ENCODE measurements at places on chromosomes 5 and 9.

DNA sequence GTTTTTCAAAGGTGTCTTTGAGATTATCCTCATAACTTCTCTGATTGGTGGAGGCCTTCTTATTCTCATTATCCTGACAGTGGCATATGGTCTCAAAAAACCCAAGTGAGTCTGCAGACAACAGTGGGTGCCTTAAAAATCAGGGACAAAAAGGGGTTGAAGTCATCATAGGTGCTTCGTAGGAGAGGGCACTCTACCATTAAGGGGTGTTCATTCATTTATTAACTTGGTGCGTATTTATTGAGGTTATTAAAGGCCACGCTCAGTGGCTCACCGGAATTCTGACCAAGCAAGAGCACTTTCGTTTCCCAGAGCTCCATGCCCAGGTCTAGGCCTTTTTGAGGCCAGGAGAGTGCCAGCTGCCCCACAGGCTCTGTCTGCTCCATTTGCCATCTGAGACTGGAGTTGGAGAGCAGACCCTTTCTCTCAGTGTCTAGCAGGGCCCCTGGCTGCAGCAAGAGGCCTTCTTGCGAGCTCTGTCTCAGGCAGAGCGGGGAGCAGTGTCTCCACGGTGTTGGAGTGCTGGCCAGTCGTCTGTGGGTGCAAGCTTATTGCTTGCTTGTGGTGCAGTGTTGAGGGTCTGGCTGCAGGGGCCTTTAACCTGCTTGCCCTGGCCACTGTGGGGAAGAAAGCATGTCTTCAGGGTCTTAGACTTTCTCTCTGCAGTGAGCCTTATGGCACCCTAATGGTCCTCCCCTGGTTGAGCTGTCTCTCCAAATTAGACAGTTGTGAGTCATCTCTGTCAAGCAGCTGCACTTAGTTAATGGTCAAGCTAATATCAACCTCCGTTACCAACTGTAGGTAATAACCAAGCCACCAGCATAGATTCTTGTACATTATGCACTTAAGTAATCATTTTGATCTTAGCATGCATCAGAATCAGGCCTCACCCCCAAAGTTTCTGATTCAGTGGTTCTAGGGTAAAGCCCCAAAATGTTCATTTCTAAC lies 62.6 kb downstream of the IL31RA start:
- DNase-seq, result no peak

GRCh38 chr5:153459051-153459743 lies 31.3 kb upstream of the GRIA1 start:
- DNase-seq, result no peak

GRCh38 chr5:97165726-97166125 lies 17.3 kb downstream of the RIOK2 start:
- DNase-seq, result no peak

GRCh38 chr5:56160723-56161438 lies 72.2 kb downstream of the ANKRD55 start:
- no peak for DNase-seq

- no peak for DNase-seq
These were observed at the start of gene GDA for GRCh38 chr9:72149231-72149975. GDA (plus strand) TSS chr9:72149440; CDS start chr9:72149560, 120 bp downstream.

DNA sequence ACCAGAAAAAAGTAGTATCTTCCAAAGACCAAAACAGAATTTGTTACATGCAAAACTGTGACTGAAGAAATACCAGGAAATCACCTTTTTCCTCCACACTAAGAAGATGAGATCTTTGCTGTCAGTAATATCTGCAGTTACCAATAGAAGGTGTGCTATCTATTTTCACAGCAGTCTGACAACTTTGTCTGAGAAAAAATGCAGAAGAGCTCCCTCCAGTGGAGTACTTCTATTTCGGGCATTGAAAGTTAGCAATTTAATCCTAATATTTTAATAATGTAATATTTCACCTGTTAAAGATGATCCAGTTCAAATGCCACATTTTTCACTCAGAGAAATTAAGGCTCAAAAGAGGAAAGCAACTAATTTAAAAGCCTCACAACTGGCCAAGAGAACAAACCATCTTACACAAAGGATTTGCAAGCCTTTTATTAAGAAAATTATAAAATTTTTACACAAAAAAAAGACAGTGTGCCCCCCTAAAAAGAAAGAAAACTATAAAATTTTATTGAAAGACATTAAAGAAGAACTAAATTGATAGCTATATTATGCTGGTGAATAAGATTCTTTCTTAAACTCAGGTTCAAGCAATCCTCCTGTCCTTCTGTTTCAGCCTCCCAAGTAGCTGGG lies 50.6 kb downstream of the DEPDC1B start:
- no peak for DNase-seq

- no peak for DNase-seq
These were observed 900.3 kb upstream of the TYRP1 start for GRCh38 chr9:11792870-11793269.

- DNase-seq, result no peak
These were observed 10.7 kb downstream of the STK32A start for GRCh38 chr5:147245381-147246165.

- DNase-seq, result no peak
These were observed 38.6 kb downstream of the SLC44A1 start for GRCh38 chr9:105282870-105283621.

DNA sequence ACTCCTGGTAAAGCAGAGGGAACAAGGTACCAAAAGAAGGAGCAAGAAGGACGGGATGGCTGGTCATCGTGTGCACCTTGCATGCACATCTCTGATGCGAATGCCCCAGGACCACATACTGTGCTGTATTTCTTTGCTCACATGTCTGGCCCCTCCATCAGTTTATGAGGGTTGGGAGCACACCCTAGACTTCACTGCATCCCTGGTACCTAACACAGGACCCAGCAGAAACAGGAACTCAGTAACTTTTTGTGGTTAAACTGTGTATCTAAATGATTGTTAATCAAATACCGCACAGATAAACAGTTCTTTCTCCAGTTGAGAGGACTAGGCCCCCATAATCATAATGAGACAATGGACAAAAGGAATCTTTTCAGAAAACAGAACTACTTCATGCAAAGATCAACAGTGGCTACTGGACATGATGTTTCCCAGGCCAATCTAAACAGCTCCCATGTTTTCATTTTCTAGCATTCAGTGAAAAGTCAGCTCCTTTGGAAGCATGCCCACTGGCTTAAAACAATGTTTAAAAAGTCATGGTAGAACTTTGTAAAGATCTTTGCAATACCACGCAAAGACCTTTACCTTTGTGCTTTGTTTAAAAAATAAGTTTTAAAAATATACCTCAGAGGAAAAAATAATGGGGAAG lies 55.5 kb upstream of the IFNK start:
- DNase-seq, result no peak

DNA sequence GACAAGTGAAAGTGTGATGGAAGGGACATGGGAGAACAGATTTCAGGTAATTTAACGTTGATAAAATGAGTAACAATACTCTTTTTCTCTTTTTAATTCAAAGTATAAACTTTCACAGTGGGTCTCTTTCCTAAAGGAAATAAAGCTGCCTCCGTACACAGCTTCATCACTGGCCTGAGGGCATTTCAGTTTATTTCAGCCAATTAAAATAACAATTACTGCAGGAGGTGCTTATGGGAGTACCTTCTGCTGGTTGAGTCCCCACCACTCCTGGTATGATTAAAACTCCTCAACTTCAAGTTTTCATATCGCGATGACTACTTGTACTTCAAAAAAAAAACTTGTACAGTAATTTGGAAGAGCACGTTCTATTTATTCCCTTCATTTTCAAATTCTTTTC lies 1845.9 kb downstream of the MAT2B start:
- DNase-seq, result no peak

GRCh38 chr5:17436761-17437221 lies 61.2 kb upstream of the TAF11L2 start:
- DNase-seq, result no peak

Data from cerebellar nuclear complex (tissue), 1 donor.